ENCODE measurements at places on chromosomes 7 and 10. TPM values are rescaled to one million over a fixed set of nuclear protein-coding genes. Genes with fewer than 3 reads are reported as not detected.

The ZNF485 gene
- 1.6 TPM for total RNA-seq

The KIN gene
- total RNA-seq, result 15.0 TPM

DNA sequence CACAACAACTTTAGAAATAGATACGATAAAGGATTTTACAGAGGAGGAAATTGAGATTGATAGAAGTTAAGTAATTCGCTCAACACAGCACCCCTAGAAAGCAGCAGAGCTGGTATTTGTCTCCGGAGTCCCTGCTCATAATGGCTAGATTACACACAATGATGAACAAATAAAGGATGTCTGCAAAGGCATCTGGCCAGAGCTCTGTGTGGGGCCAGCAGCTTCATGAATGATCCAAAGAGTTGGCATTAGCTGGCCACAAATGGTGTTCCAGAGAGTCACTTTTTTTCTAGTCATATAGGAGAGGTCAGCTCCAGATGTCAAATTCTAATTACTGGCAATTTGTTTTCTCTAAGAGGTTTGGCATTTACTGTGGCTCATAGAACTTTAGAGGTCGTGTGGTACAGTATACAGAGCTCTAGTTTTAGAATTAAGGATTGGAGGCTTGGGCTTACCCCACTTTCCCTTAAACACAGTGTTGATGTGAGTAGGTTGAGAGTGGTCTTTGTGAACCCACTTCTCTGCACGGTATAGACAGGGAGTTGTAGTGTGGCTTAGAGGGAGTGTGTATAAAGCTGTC, 186.2 kb downstream of the BICC1 start:
- H3K4me1 ChIP-seq, result no peaks in the 10 kb centered on the region
- H3K36me3 ChIP-seq, result no peaks in the 10 kb centered on the region
- H3K27ac ChIP-seq, result no peak overlapping the region
- H3K27me3 ChIP-seq, result no peaks in the 10 kb centered on the region
- DNase-seq, result no peak

GRCh38 chr7:139109983-139110411, 477 bp upstream of the ZC3HAV1 start:
- H3K27ac ChIP-seq, result peak overlapping the region; percentile 92
- peak overlapping the region; percentile 100 for H3K4me3 ChIP-seq
- peaks cover 25% of the 10 kb centered on the region for H3K4me1 ChIP-seq
- no peak for DNase-seq
- no peaks in the 10 kb centered on the region for H3K27me3 ChIP-seq

GRCh38 chr7:146539836-146540235, 423.2 kb downstream of the CNTNAP2 start:
- no peaks in the 10 kb centered on the region for H3K36me3 ChIP-seq
- no peak overlapping the region for H3K4me3 ChIP-seq
- H3K27me3 ChIP-seq, result no peaks in the 10 kb centered on the region

DNA sequence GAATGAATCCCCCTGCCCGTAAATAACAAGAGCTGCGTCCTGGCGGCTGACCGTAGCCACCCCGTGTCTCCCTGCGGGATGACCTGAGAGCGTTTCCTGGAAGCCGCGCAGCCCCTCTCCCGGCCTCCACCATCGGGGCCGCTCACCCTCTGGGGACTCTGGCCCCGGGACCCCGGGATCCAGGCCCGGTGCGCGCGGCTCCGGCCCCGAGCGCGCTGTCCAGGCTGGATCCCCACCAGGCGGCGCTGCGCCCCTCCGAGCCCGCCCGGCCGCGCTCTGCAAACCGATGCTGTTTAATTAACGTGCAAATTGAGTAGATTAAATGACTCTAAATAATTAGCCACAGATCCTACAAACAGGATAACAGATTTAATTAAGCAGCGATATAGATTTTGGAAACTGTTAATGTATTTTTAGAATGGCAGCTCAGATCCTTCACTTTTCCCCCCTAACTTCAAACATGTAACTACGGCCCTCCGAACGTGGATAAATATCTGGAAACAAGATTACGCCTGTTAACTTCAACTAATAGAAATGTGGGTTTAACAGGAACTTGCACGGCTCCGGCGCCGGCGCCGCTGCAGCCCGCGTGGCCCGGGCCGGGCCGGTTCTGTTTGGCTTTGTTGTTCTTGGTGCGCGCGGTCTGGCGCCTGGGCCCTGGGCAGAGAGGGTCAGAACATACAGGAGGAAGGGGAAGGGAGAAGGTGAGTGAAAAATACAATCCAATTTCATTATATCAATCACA, 7.1 kb upstream of the UNCX start:
- H3K36me3 ChIP-seq, result no peaks in the 10 kb centered on the region
- peak; percentile 46 for DNase-seq
- peak overlapping the region; percentile 22 for H3K27ac ChIP-seq
- peaks cover 65% of the 10 kb centered on the region for H3K27me3 ChIP-seq
- no peak overlapping the region for H3K4me3 ChIP-seq
- H3K4me1 ChIP-seq, result no peaks in the 10 kb centered on the region

GRCh38 chr10:103679096-103679790, 176.1 kb downstream of the SH3PXD2A start:
- H3K27me3 ChIP-seq, result no peaks in the 10 kb centered on the region
- no peaks in the 10 kb centered on the region for H3K36me3 ChIP-seq
- no peak overlapping the region for H3K4me3 ChIP-seq
- no peak overlapping the region for H3K27ac ChIP-seq
- peaks cover 17% of the 10 kb centered on the region for H3K4me1 ChIP-seq
- DNase-seq, result no peak

DNA sequence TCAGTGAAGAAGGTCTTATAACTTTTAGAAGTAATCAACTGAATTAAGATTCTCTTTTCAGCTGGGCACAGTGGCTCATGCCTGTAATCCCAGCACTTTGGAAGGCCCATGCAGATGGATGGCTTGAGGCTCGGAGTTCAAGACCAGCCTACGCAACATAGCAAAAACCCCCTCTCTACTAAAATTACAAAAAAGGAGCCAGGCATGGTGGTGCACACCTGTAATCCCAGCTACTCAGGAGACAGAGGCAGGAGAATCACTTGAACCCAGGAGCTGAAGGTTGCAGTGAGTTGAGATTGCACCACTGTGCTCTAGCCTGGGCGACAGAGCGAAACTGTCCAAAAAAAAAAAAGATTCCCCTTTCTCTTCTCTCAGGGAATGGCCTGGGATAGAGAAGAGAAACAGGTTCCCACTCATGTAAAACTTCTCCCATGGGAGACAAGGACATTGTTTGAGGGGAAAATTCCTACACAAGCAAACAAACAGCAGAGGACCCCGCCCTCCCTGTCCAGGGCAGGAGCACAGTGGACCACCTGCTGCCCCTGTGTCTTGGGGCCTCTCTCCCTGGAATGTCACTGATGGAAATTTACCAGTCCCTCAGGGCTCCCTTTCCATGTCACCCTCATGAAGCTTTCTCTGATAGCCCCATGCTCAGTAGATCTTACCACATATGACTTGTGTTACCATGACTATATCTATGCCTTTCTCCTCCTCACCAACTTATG, 5.6 kb downstream of the IL2RA start:
- H3K36me3 ChIP-seq, result peaks cover 86% of the 10 kb centered on the region
- DNase-seq, result peak; percentile 40
- H3K27me3 ChIP-seq, result no peaks in the 10 kb centered on the region
- H3K4me3 ChIP-seq, result peak overlapping the region; percentile 88

- no peak overlapping the region for H3K4me3 ChIP-seq
- DNase-seq, result no peak
- H3K27me3 ChIP-seq, result peaks cover 3% of the 10 kb centered on the region
- peaks cover 8% of the 10 kb centered on the region for H3K4me1 ChIP-seq
- no peaks in the 10 kb centered on the region for H3K36me3 ChIP-seq
Observed at GRCh38 chr10:30553626-30554439, 75.7 kb downstream of the LYZL2 start.

GRCh38 chr7:99409192-99409572, 413 bp downstream of the BUD31 start:
- H3K4me3 ChIP-seq, result peak overlapping the region; percentile 96
- peaks cover 49% of the 10 kb centered on the region for H3K4me1 ChIP-seq
- no peak for DNase-seq
- H3K27me3 ChIP-seq, result no peaks in the 10 kb centered on the region

Data from activated CD8-positive, alpha-beta memory T cell treated with anti-CD3 and anti-CD28 coated beads, Interleukin-2, amount 10 ng/mL, durations not matched to agents 7 days and 5 days (primary cell).